Activated T-helper 1 cell treated with anti-CD3 and anti-CD28 coated beads, Interleukin-2, amount 50 U/mL, for 16 hours (primary cell): ENCODE measurements at places on chromosomes 12 and 14.

DNA sequence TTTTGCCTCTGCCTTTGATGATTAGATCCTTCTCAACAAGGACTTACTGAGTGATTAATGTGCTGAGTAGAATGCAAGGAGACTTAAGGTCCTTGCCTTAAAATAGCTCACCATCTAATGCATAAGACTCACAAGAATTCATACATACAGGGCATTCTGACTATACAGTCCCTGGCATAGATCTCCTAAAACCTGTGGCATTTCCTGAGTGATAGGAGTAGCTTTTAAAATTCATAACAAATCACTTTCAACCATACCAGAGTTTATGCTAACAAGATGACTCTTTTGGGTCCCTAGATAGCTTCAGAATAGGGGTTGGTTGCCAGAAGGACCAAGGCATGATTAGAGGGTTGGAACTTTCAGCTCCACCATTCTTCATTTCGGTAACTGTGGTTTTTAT, 48.8 kb downstream of the STXBP6 start:
- no peak for DNase-seq

- DNase-seq: no peak
These were observed 18.1 kb upstream of the NEK9 start for GRCh38 chr14:75144944-75145343.

- DNase-seq: no peak
These were observed 125.9 kb downstream of the CALM1 start for GRCh38 chr14:90522571-90523191.

DNA sequence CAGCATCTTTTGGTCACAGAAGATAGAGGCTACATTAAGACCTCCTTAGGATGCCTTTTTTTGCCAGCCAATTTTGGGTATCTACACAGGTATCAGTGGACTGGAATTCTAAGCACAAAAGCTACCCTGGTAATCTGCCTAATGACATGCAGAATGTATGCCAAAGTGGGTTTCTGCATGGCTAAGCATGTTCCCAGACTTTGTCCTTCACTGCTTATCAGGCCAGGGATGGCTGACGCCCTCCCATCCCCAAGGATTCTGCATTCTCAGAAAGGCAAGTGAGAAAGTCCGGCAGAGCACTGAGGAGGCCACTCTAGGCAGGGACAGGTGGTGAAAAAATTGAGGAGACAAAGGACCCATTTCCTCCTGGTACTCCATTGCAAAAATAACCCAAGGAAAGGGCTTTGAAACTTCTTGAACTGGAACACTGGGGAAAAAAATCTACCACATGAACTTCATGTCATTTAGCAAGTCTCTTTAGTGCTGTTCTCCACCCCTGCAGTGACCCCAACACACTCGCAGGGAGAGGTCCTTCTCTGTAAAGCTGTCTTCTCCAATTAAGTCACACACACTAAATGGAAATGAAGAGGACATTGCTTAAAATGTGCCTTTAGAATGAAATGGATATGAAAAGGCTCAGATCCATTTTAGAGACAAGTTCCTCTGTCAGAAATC, 91.7 kb upstream of the MAX start:
- no peak for DNase-seq

DNA sequence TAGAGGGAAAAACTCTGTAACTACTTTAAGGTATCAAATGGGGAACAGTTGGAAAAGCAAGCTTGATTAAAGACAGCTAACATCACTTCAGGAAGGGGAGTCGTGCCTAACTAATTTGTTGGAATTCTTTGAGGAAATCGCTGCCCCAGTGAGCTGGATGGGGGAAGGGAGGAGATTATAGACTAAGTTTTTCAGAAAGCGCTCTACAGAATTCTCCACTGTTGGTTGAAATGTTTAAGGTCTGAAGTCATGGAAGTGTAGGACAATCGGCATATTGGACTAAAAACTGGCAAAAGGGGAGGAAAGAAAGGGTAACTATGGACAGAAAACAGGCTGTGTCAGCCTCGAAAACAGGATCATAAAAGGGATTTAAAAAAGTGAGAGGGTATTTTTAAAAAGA, 229.9 kb upstream of the HMGA2 start:
- no peak for DNase-seq

DNA sequence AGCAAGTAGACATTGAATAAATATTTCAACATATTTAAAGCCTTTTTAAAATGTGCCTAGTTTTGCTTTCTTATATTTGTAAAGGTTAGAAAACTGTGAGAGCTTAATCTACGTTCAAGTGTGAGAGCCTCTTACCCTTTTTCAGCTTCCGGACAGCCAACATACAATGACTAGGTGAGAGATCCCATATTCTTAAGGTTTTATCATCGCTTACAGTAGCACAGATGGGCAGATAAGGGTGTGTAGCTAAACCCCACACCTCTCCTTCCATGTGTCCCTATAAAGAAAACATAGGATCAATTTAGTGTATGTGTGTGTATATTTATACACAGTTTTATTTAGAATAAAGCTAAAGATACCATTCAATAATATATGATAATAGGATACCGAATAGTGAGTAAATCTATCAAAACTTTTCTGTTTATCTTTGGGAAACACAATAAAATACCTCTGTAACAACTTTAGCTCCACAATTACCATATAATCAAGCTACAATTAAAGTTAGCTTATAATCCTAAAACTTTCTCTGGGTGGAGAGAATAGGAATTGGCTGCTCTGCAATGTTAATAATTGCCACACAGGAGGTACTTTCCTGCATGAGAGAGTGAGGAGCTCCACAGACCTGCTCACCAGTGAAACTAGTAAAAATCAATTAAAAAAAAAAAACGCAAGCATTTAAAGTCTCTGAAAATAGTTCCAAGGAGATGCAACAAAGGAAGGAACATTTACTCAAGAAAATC, 110.8 kb downstream of the EML5 start:
- no peak for DNase-seq

DNA sequence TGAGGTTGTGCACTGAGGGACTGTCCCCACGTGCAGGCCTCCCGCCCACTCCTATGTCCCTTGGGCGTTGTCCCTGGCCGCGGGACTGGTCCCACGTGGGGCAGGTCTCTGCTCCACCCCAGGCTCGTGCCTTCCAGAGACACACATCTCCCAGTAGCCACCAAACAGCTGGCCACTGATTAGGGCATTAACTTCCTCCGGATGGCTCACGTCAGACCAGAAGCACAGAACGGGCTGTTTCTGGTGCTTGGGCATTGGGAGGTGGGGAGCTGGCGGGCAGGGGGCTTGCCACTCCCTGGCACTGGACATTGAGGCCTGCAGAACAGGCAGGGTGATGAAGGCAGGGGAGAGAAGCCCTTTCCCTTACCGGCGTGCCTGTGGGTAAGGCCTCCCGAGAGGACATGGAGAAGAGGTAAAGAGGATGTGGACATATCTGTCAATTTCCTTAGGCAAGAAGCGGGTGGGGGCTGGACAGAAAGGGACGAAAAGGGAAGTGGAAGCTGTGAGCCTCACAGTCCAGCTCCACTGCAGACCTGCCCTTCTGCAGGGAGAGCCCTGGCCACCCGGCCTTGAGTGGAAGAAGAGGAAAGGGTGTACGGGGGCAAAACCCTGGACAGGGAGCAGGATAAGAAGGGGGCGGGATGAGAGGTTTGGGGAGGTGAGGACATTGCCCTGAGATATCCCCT, 101.2 kb downstream of the NINJ2 start:
- no peak for DNase-seq

DNA sequence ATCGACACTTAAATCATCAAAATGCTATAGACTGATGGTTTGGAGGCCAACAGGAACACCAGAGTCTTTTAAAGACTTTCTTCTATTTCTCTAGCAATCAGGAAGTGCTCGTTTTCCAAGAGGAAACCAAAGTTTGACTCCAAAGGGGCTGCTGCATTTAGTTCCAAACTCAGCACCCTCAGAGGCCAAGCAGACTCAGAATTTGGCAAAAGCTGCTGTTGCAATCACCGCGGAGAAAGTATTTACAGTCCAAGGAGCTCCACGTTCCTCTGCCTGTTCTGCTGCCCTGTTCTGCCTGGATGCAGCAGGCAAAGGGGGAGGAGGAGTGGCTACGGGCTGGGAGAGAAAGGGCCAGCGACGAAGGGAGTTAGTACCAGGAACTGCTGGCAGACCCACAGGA, 325.1 kb downstream of the BCL11B start:
- no peak for DNase-seq

DNA sequence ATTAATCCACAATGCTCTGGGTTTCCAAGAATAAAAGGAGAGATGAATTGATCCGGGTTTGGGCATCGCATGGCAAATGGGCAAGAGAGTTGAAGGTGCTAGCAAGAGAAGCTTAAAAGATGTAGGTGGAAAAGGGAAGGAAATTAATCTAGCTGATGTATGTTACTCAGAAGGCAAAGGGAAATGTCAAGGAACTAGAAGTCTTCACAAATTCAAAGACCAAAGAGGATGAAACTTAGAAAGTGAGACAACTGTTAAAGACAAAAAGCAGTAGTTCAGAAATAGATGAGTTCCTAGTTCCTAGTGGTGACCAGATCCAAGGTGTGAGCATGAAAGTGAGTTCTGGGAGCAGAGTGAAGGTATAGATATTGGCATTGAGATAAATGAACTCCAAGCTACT, 228.3 kb downstream of the SEC23A start:
- no peak for DNase-seq

GRCh38 chr12:92136965-92137721, 8.5 kb downstream of the BTG1 start:
- no peak for DNase-seq

DNA sequence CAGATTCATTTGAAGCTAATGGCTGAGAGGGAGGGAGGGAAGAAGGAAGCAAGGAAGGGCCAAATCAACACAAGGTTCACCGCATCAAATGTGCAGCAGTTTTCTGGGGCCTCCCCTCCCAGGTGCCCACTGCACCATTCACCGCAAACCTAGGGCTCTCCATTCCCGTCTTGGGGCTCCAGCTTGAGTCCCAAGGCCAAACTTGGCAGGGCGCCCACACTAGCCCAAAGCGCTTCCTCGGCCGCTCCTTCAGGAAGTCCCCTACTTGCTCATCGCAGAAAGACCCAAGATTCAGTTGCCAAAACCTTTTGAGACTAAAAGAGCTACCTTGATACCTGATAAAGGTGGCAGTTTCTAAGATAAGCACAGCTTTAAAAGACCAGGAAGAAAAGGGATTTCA, 140.5 kb upstream of the FKBP4 start:
- DNase-seq: no peak

DNA sequence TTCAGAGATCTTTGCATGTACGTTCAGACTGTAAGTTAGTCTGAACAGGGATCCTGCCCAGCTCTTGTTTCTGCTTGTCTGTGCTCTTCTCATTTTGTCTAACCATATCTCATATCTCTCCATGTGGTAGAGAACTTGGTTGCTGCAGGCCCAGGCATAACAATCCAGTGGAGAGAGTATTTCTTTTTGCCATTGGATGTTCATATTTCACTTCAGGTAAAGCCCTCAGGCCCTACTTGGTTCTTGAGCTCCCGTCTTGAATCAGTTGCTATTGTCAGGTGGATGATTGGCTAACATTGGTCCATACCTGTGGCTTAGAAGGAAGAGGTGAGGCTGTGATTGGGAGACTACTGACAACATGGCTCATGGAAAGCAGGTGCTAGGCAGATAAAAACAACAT, 357.7 kb upstream of the FLRT2 start:
- DNase-seq: no peak

- no peak for DNase-seq
These were observed 815 bp downstream of the DEGS2 start for GRCh38 chr14:100158566-100159093.

- peak; percentile 70 for DNase-seq
These were observed 53.8 kb downstream of the VCPKMT start for GRCh38 chr14:50062438-50063085.

DNA sequence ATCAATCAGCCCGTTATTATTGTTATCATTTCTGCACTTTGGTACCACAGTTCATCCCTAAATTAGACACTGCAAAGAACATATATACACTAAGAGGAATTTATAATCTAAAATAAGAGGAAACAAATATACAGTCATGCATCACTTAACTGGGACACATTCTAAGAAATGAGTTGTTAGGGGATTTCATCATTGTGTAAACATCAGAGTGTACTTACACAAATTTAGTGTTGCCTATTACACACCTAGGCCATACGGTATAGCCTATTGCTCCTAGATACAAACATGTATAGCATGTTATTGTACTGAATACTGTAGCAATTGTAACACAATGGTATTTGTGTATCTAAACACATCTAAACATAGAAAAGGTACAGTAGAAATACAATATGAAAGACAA, 190.5 kb downstream of the BMP4 start:
- no peak for DNase-seq

DNA sequence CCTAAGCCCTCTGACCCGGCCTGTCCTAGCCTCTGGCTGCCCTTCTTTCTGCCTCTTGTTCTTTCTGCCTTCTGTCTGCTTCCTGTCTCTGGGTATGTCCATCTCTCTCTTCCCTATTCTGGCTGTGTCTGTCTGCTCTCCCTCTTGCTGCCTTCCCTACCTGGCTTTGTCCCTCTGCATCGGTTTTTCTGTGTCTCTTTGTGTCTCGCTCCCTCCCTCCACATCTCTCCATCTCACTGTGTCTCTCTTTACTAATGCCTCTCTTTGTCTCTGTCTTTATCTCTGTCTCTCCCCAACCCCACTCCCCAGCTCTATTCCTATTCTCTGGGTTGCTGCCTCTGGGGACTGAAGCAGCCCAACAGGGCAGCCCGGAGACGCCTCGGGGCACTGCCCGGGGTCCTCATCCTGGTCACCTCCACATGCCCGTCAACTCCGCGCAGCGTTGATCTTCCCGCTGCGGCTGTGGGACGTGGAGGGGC, 10.1 kb downstream of the SHMT2 start:
- no peak for DNase-seq

DNA sequence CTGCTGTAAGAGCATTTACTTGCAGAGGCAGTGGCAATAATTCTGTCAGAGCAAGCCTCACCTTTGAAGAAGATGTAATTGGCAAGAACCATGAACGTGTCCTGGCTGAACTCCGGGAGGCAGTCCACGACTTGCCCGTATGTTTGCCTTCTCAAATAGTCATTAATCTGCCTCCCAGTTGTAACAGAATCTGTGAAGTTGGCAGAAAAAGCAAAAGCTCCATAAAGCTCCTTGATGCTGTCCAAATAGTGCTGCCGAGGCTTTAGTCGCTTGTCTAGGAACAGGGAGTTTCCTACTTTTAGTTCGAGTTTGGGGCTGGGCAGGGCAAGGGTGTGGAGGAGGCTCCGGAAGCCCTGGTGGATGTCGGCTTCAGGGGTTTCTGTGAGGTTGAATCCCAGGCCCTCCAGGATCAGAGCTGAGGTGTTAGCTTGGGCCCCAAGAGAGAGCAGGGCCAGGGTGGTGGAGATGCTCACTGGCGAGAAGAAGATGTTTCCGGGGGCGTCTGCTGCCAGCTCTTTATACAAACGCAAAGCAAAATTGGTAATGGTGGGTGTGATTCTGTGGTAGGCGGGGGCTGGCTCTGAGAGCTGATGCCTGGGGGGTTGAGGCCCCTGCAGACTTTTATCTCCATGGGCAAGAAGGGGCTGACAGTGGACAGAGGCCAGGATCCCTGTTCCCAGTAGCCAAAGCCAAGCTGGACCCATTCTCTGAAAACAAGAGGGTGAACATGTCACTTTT, 4.4 kb downstream of the SERPINA11 start:
- DNase-seq: no peak

- no peak for DNase-seq
These were observed 33.5 kb downstream of the FZD10 start for GRCh38 chr12:130195776-130196175.
